Effector CD4-positive, alpha-beta T cell (primary cell): ENCODE measurements at places on chromosomes 7 and 10.

DNA sequence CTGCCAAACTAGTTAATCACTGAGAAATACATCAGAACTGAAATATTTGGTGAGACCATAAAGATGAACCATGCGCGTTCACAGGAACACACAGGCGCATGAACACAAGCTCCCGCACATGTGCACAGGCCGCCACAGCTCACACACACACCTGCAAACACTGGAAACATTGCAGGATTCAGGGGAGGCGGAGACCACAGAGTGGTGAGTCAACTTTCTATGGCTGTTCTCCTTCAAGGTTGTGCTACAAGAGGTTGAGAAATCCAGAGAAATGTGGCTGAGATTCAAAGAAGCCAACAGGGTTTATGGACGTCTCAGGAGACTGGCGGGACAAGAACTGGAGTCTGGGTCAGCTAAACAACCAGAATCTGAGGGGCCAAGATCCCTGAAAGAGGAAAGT, 17.8 kb downstream of the ESYT2 start:
- DNase-seq: peak; percentile 20

GRCh38 chr10:78137147-78137546, 103.5 kb downstream of the RPS24 start:
- no peak for DNase-seq

- no peak for DNase-seq
Measured at GRCh38 chr10:59649606-59650346, 59.9 kb downstream of the SLC16A9 start.

DNA sequence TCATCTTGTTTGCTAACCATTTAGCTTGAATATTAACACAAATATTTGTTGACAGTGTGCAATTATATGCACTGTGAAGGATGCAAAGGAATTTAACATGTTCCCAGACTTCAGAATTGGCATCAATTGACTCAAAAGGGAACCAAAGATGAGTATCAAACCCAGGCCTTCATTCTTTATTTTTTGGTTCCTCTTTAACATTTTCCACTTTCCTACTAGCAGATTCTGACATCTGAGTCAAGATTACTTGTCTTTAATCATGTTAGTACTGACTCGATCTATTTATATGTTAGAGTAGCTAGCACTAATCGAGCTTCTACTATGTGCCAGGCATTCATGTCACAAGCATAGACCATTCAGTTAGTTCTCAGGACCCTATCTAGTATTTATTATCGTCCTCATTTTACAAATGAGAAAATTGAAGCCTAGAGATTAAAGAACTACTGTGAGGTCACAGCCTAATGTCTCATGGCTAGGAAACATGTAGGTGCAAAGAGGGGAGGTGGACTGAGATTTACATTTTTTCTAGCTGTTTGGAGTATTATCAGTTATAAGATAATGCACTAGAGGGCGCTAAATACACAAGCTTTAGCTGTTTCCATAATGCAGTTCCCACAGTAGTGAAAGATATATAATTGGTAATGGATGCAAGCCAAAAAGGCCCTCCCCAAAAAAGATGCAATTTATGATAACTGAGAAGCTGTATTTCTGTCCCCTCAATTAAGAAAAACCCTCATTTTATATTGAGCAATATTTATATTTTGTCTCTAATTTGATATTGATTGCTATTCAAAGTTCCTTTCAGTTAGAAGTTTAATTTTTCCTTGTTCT, 32.9 kb upstream of the KMT2E start:
- no peak for DNase-seq

DNA sequence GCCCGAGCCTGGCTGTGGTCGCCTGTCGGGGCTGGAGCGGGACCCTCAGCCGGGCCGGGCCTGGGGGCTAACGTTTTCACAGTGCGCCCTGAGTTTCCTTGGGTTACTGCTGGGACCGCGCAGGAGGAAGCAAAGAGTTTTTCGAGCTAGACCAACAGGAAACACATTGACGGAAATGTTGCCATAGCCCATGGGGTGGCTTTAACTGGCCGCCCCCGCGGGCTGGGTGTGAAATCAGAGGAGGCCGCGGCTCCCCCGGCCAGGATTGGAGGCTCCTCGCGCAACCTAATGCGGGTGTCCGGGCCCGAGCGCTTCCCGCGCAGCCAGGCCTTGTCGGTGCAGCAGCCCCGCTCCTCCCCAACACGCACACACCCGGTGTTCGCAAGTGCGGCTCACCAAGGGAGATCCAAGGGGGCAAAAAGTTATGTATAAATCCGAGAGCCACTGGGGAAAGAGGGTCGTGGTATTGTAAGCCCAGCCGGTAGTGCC, 1.9 kb downstream of the HHEX start:
- no peak for DNase-seq

GRCh38 chr10:128825626-128826025, 641.4 kb upstream of the MGMT start:
- no peak for DNase-seq

GRCh38 chr7:84085147-84085546, 109.4 kb downstream of the SEMA3A start:
- no peak for DNase-seq

GRCh38 chr10:129472696-129473555, 5.9 kb downstream of the MGMT start:
- DNase-seq: no peak

DNA sequence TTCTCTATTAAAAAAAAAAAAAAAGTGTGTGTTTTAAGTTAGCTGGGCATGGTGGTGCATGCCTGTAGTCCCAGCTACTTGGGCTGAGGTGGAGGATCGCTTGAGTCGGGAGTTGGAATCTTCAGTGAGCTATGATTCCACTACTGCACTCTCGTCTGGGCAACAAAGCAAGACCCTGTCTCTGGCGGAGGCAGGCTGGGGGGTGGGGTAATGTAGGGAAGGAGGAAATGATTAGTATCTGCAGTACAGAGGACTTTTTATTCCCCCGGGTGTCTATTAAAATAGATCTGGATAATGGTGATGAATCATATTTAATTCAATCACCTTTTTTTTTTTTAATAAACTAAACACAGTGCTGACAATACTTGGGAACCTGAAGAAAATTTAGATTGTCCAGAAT, 6.5 kb downstream of the CBX3 start:
- no peak for DNase-seq
